MG63 (cell line): ENCODE measurements at places on chromosomes 4 and X.
A peak's percentile ranks its signal among the peaks of the same experiment; 100 is the strongest.

DNA sequence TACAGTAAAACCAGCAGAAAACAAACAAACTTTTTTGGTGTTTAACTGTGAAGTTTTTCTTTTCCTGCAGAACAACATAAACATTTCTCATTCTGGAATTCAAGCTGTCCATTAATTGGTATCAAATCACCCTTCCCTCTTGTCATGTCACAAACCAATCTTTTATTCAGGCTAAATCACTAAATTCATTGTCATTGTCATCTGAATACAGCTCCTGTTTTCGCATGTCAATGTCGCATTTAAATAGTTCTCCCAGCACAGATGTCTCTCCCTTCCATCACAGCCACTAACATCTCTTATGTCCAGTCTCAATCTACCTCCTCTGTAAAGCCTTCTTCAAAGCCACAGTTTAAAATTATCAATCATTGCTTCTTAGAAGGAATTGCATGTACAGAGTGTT, 192.1 kb upstream of the PCDH10 start:
- DNase-seq, result no peak

DNA sequence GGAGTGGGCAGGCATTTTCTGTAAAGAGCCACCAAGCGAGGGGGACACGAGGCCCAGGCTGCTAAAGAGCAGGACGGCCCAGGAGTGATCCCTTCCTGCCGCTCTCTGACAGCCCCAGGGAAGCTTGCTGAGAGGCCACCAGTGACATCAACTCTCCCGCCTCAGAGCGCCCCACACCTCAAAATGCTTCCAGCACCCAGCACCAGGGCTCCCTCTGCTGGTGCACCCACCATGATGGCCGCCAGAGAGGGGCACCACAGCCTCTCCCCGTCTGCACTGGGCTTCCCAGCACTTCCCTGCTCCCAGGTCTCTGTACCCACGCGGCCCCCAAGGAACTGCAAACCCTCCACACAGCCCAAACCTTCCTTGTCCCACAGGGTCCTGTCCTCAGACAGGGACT, 40.4 kb downstream of the GAK start:
- DNase-seq, result no peak

GRCh38 chr4:87516683-87517082, 12.5 kb downstream of the SPARCL1 start:
- no peak for DNase-seq

DNA sequence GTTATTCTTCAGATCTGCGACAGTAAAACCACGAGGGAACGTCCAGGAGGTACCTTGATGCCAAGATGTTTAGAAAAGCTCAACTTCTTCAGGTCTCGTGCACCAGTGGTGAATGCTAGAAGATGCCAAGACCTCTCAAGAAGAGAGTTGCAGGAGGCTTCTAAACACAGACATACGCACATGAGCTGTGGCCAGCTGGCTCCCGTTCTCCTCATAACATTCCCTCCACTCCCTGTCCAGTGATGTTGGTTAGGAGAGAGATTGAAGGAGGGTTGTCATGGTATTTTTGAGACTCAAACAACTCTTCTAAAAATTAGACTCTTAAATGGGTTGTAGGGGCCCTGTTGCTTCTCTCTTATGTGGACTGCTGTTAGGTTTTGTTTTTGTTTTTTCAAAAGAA, 184.3 kb downstream of the QDPR start:
- peak; percentile 0 for DNase-seq

- DNase-seq, result peak; percentile 53
Observed at GRCh38 chr4:168886351-168886750, 123.7 kb downstream of the CBR4 start.

GRCh38 chr4:91837608-91838029, 466.1 kb upstream of the GRID2 start:
- no peak for DNase-seq

DNA sequence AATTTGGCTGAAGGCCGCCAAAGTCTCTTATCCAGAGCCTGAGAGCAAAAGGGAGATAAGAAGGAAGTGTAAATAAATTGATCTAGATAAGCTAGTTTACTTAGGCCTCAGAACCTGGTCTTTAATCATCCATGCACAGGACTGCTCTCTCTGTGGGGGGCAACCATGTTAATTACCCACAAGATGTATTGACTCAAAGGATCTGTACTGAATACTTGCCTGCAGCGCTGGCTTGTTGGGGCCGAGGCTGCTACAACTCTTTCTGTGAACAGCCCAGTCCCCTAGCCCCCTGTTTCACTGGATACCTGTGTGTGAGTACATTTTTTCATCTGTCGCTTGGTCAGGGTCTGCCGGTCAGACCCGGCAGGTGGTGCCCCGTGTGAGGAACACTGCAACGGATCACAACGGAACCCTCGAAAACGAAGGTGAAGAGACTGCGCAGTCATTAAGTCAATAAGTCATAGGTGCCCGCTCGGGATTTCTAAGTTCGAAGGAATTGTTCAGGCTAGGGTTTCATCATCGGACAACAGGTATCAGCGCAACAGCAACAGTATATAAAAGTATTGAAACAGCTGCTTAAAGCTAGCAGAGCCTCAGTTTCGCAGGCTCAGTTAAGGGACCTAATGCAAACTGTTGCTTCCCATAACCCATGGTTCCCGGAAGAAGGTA, 8.3 kb downstream of the MAGEA11 start:
- DNase-seq, result no peak

GRCh38 chrX:150012647-150013381, 74.5 kb upstream of the EOLA2 start:
- no peak for DNase-seq

GRCh38 chr4:183098019-183098722, 886 bp upstream of the WWC2 start:
- peak; percentile 62 for DNase-seq

- no peak for DNase-seq
Observed at GRCh38 chrX:64395568-64395929, 297 bp upstream of the MTMR8 start.

- DNase-seq, result no peak
Observed at GRCh38 chr4:17013382-17014006, 115.0 kb upstream of the LDB2 start.

- no peak for DNase-seq
Observed at GRCh38 chrX:49117581-49117980, 6.0 kb downstream of the GPKOW start.

- no peak for DNase-seq
Observed at GRCh38 chr4:77665381-77666069, 59.9 kb downstream of the CXCL13 start.

- DNase-seq, result no peak
Observed at GRCh38 chrX:71095033-71095432, 618 bp upstream of the FOXO4 start.

DNA sequence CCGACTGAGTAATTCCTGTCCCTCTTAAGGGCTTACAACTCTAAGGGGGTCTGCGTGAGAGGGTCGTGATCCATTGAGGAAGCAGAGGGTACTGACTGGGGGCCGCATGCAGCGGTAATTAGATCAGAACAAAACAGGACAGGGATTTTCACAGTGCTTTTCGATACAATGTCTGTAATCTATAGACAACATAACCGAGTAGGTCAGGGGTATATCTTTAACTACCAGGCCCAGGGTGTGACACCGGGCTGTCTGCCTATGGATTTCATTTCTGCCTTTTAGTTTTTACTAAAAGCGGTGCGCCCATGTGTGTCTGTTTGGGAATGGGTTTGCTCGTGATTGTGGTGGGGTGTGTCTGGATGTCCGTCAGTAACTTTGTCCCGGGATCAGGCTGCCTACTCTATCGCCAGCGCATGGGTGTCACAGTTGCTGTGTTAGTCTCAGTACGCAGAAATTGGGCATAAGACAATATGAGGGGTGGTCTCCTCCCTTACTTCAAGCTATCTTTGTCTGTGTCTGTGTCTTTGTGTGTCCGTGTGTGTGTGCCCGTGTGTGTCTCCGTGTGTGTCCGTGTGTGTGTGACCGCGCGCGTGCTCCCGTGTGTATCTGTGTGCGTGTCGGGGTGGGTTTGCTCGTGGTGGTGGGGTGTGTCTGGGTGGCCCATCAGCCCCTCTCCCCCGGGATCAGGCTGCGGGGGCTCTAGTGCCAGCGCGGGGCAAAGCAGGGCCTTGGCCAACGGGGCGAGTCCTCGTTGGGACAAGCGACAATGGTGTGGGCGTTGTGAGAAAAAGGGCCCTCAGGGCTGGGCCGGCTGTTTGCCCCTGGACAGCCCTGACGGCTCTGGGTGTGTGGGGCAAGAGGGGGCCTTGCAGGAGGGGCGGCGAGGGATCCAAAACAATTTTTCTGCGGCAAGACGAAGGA, 10.4 kb downstream of the FRG2 start:
- no peak for DNase-seq

DNA sequence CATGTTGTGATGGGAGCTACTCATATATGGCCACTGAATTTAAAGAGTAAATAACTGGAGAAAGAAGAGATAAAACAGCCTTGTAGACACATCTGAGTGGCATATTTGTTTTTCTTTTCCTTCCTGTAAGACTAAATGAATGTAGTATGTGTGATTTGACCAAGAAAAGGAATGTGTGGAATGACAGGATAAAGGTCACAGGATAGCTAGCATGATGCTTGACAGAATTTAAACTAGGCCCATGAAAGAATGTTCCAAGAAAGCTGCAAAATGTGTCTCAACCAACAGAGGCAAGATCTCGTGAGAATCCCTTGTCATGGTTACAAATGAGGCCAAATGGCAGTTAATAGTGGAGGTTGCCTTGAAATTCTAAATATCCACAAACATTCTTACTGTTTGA, 137.0 kb downstream of the KCNIP4 start:
- DNase-seq, result no peak

GRCh38 chrX:65866146-65866545, 173.7 kb downstream of the VSIG4 start:
- no peak for DNase-seq

GRCh38 chr4:120144041-120144440, 77.4 kb upstream of the MAD2L1 start:
- no peak for DNase-seq

GRCh38 chr4:149983931-149984330, 94.3 kb upstream of the DCLK2 start:
- no peak for DNase-seq

DNA sequence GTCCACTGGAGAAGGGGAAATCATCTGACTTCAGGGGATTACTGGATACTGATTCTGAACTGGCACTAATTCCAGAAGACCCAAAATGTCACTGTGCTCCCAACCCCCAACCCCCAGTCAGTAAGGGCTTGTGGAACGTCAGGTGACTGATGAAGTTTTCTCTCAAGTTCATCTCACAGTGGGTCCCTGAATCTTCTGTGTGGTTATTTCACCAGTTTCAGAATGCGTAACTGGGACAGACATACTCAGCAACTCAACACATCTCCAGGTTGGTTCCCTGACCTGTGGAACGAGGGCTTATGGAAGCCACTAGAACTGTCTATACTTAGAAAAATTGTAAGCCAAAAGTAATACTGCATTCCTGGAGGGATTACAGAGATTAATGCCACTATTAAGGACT, 45.3 kb downstream of the DDX60L start:
- no peak for DNase-seq

DNA sequence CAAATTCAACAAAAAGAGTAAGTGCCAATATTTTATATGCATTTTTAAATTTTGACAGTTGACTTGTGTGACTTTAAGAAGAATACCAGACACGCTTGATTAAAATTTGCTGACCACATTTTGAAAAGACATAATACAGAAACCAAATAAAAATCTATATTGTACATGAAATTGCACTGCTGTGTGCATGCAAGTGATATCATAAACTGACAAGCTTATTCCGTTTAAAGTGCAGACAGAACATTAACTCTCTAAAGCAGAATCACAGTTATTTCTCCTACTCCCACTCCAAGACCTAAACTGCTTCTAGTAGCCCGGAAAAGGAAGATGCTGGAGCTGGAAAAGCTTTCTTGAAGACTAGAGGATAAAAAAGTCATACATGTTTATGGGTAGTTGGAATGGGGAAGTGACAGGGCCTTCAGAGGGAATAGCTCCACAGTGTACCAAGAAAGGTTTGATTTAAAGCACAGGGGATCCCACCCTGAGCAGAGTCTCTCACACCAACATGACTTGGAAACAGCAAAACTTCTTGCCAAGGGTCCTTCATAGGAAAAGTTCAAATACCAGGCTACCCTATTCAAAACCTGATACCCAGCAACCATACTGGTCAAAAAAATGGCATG, 34.1 kb upstream of the NAF1 start:
- DNase-seq, result no peak

- no peak for DNase-seq
Observed at GRCh38 chr4:118279328-118279727, 73.5 kb downstream of the PRSS12 start.

DNA sequence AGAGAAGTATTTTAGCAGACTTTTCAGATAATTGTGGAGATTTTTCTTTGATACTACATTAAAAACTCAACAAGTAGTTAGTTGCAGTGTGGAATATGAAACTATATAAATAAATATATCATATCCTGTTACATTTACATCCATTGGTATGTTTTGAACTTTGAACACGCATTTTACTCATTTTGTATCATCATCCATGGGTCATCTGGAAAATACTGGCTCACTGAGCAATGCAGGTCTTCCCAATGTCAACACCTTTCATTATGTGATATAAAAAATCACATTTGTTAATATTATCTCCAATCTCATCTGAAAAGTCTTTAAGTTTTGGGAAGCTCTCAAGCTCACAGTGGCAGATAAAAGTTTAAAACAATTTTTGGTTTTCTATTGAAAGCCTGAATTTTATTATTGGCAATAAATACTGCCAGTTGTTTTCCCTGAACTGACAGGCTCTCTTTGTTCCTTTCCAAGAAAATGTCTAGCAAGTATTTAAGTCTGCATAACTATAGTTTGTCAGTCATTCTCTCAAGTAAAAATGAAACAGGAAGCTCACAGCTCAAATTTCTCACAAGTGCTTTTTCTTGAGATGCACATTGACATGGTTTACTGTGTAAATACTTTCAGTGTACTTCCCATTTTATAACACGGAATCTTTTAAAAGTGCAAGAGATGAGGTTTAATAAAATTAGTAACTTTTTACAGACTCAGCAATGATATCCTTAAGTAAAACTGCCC, 183.5 kb upstream of the GPC4 start:
- no peak for DNase-seq

DNA sequence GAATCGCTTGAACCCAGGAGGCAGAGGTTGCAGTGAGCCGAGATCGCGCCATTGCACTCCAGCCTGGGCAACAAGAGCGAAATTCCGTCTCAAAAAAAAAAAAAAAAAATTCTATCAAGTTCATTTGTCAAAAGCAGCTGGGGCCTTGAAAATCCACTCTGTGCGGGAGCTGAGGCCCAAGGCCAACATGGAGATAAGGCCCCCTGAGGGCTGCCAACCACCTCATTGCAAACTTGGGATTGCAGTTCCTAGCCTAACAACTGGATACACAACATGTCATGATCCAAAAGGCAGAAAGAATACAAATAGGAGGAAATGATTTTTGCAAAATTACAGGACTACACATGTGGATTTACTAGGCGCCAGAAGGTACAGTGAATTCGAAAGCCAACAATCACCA, 22.5 kb upstream of the PRDX4 start:
- no peak for DNase-seq

GRCh38 chr4:61003301-61003700, 196.8 kb upstream of the ADGRL3 start:
- no peak for DNase-seq

- DNase-seq, result peak; percentile 18
Observed at GRCh38 chrX:120790118-120790517, 85.5 kb downstream of the CT47B1 start.

GRCh38 chr4:10069075-10069642, 47.4 kb downstream of the WDR1 start:
- DNase-seq, result no peak

- no peak for DNase-seq
Observed at GRCh38 chr4:19010761-19011160, 989.2 kb upstream of the LCORL start.

GRCh38 chrX:39654952-39655351, 442.8 kb downstream of the BCOR start:
- DNase-seq, result no peak

GRCh38 chr4:83232082-83232481, 52.5 kb downstream of the COQ2 start:
- no peak for DNase-seq
